ENCODE measurements at places on chromosomes 16 and 17.

GRCh38 chr16:70576431-70577255 lies 53.0 kb downstream of the SF3B3 start:
- no peak for DNase-seq

- no peak for DNase-seq
These were observed 2.6 kb upstream of the KRT14 start for GRCh38 chr17:41589301-41589700.

- no peak for DNase-seq
These were observed 96.6 kb downstream of the METRNL start for GRCh38 chr17:83175822-83176622.

- no peak for DNase-seq
These were observed 11.5 kb upstream of the HAS3 start for GRCh38 chr16:69093974-69094373.

GRCh38 chr16:65469116-65469515 lies 347.3 kb upstream of the CDH11 start:
- no peak for DNase-seq

Measured in mesothelial cell of epicardium (in vitro differentiated cells).